ENCODE measurements at places on chromosomes 1 and 21.

- no peak for DNase-seq
Observed at GRCh38 chr1:180585994-180586359, 27.2 kb downstream of the OVAAL start.

DNA sequence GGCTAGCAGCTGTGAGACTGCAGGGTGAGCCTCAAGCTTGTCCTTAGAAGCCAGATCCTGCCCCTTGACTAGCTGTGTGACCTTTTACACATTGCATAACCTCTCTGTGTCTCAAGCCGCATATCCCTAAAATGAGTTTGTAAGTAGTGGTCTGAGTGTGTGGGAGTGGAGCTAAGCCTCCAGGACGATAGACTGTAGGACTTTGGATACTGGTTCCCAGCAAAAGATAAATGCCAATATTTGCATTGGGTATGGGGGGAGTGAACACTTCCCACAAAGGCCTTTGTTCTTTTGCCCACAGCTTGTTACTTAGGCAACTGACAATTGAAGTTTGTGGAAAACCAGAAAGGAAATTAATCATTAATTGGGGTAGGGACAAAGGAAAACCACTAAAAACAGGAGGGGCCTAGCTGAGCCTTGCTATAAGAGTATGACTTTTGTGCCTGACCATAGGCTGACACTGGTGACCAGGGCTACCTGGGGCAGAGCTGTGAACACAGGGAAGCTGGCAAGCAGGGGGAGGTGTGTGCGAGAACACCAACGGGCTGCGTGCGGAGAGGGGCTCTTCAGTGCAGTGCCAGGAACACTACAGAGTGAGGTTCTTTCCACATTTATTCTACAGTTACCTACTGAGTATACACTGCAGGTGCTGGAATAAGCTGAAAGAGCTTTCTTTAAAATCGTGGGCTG lies 102.4 kb upstream of the ETV3 start:
- peak; percentile 32 for DNase-seq

DNA sequence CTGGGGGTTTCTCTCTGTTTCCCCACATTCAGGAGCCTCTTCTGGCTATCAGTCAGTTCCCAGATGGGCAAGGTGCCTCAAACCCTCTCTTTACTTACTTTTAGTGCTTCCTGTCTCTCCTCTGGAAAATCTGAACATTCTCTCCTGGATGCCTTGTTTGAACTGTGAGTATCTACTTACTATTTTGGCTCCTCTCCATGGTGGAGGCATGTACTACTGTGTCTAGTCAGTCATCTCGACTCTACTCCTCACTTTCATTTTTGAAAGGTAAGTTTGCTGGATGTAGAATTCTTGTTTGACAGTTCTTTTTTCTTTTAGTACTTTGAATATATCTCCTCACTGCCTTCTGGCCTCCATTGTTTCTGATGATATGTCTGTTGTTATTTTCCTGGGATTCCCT lies 70.9 kb upstream of the FAM78B start:
- DNase-seq = no peak

GRCh38 chr1:176837708-176838107 lies 326.8 kb downstream of the ASTN1 start:
- DNase-seq = no peak

DNA sequence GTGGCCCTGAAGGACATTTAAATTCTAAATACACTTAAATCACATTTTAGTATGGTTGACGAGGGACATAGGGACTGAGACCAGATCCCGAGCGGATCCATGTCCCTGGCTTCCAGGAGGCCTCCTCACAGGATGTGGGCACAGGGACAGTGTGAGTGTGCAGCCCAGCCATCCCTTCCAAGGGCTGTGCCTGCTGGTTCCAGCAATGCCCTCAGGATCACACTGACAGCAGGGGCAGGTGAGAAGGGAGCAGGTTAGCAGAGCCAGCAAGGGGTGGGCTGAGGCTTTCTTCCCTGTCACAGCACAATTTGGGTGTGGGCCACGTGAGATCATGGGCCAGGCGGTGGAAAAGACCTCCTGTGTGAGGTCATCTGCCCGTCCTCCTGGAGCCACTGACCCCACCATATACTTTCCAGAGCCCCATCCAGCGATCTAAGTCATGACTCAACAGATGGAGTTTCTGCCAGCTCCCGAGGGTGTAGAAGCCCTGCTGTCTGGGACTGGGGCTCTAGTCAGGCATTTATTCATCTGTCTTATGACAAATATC lies 37.0 kb upstream of the PRSS38 start:
- DNase-seq = no peak

DNA sequence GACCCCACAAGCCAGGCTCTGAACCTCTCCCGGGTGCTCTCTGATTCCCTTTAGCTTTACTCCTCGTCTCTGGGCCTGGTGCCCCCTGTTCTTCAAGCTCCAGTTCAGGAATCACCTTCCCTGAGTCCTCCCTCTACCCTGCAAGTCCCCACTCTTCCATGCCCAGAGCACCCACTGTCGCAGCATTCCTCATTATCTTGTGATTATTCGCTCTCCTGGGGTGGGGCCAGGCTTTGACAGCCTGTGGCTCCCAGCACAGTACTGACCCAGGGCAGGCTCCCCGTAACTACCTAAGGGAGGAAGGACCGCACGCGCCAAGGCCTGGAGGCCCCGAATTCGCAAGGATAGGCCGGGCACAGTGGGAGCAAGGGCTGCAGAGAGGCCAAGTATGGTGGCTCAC lies 734 bp upstream of the C1orf210 start:
- no peak for DNase-seq

GRCh38 chr1:100323419-100324106 lies 28.7 kb upstream of the CDC14A start:
- no peak for DNase-seq

- no peak for DNase-seq
Observed at GRCh38 chr1:193418745-193419058, 232.3 kb upstream of the B3GALT2 start.

DNA sequence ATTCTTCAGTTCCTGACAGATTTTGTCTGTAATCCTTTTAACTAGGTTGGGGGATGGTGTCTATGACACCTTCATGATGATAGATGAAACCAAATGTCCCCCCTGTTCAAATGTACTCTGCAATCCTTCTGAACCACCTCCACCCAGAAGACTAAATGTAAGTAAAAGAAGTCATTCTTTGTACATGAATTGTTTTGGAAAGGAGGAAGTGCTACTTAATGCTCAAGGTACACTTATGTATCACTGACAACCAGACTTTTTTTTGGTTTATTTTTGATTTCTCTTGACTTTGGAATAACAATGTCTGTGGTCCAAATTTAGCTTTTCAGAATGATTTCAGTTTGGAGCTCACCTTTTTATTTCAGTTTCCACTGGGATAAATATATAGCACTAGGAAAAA lies 2.3 kb downstream of the DYRK3 start:
- no peak for DNase-seq

DNA sequence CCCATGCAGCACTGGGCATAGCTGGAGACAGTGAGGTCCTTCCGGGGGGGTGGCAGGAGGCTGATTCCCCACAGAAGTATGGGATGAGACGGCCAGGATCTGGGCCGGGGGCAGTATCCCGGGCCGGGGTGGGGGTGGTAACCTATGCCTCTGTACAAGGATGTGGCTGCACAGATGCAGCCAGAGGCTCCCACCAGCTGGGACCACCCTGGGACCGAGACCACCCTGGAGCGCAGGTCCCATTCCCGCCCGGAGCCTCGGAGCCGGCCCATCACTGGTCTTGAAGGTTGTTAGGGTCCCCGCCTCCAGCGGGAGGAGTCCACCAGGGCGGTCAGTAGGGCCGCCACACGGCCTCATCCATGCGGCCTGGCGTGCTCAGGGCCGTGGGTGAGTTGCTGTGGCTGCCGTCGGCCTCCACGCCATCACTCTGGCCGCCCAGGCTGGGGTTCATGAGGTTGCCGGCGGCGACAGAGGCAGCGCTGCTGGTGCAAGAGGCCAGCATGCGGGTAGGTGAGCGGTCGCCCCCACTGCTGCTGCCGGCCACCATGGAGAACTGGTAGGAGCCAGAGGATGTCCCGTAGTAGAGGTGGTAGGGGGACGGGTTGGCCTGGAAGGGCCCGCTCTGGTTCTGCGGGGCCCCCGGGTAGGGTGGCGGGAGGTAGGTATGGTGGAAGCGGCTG lies 28.1 kb downstream of the RUNX3 start:
- no peak for DNase-seq

DNA sequence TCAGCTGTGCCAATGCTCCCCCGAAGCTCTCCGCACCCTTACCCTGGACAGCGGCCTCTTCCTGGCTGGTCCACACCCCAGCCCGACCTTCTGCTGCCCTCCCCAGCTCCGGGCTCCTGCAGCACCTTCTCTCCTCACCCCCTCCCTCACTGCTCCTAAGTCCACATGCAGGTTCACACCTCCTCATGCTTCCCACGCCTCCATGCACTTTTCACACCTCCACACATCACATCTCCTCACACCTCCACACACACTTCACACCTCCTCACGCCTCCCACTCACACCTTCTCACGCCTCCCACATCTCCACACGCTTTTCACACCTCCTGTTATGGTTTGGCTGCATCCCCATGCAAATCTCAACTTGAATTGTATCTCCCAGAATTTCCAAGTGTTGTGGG lies 18.9 kb downstream of the GPR137B start:
- DNase-seq = no peak

GRCh38 chr1:43302721-43303470 lies 2.1 kb downstream of the TIE1 start:
- DNase-seq = no peak

- DNase-seq = no peak
Observed at GRCh38 chr1:12532405-12533315, 85.3 kb downstream of the DHRS3 start.

DNA sequence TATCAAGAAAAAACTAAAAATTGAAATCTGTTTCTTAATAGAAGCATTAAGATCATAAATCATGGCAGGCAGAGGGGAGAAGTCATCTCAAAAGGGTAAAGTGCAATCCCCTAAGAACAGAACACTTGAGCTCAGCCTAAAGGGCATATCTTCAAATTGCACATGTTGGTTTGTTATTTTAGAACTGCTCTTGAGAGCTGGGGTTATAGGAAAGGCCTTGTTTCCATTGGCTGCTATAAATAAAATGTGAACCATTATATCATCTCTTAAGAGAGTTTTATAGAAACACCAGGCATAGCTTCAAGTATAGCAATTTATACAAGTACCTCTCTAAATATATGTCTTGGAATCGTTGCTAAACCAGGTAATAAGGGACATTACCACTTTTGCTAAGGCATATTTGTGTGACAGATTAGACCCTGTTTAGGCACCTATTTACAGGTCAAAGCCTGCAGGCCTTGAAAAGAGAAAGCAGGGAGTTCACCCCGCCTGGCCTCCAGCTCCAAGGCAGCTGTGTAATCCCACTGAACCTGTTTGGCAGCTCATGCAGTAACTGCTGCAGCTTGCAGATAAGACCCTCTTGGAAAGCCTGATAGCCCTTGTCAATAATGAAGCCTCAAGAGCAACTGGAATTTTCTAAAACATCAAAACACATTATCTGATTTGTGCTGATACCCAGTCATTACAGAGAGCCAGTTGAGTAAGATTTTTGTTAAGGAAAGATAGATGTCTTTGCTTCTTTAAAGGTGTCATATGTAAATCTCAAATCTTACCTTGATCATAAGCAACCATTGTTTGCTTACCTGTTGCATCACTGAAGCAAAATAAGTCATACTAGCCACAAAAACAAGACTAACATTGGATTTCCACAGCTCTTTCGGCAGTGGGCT lies 24.2 kb upstream of the SYDE2 start:
- DNase-seq = no peak

- DNase-seq = no peak
Observed at GRCh38 chr1:201251851-201252430, 31.4 kb upstream of the PKP1 start.

DNA sequence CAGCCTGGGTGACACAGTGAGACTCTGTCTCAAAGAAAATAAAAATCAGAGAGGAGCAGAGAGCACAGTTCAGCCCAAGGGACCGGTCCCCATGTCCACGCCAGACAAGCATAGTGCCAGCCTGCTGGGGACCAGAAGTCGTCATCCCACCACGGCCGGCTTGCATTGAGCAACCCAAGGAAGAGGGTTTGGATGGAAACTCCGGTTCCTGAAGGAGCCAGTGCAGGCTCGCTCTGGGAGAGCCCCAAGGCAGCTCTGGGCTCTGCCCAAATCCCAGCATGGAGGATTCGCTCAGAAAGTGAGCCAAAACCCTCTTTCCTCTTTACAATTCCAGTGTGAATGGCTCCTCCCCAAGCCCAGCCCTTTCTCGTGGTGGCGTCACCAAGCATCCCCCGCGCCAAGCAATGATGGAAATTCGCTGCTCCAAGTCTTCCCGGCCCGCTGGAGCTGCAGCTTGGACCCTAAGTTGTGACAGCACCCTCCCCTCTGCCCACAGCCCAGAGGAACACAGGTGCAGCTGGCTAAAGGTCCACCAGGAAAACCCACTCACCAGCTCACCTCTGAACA lies 64.1 kb upstream of the SLC25A33 start:
- no peak for DNase-seq

- no peak for DNase-seq
Observed at GRCh38 chr1:227043755-227044154, 103.7 kb downstream of the COQ8A start.

DNA sequence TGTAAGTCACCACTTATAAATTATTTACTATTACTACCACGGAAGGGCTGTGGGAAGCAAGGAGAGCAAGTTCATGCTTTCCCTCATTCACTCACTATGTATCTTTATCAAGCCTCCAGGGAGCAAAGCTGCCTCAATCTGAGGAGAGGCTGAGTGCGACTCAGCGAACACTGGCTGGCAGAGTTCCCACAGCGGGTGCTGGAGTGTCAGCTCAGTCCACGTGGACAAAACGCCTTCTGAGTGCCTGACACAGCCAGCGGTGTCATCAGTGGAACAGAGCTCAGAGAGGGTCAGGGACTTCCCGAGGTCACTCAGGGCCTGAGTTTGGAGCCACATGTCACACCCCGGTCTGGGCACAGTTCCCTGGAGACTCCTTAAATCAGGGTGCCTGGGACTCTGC lies 16.9 kb downstream of the MATN1 start:
- no peak for DNase-seq

DNA sequence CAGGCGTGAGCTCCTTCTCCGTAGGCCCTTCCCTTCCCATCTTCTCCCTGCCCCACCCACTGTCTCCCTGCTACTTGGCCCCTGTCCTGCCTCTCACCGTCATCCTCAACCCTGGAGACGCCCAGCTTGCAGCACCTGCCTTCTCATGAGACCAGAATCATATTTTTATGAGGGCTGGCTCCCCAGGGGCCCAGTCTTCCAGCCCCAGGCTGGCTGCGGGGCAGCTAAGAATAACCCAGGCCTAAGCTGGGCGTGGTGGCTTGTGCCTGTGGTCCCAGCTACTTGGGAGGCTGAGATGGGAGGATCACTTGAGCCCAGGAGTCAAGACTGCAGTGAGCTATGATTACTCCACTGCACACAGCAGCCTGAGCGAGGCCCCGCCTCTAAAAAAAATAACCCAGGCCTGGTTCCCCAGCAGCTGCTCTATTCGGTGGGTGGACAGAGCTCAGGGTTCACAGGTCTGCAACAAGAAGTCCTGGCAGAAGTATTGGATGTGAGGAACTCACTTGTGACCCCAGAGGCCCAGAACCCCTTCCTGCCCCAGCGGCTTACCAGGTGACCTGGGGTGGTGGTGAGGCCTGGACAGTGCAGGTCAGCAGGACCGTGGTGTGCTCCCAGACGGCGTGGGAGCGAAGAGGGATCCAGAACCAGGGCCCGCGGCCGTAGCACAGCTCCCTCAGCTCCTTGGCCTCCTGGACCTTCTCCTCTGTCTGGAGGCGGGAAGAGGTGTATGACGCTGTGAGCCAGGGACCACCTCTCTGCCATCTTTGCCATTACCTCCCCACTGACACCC lies 6.4 kb downstream of the MYOM3 start:
- no peak for DNase-seq

Data from kidney epithelial cell (primary cell).